Fibroblast of skin of scalp (primary cell): ENCODE measurements at places on chromosomes 7 and 10.

GRCh38 chr7:47442605-47442865 lies 139.4 kb downstream of the TNS3 start:
- no peak for DNase-seq

DNA sequence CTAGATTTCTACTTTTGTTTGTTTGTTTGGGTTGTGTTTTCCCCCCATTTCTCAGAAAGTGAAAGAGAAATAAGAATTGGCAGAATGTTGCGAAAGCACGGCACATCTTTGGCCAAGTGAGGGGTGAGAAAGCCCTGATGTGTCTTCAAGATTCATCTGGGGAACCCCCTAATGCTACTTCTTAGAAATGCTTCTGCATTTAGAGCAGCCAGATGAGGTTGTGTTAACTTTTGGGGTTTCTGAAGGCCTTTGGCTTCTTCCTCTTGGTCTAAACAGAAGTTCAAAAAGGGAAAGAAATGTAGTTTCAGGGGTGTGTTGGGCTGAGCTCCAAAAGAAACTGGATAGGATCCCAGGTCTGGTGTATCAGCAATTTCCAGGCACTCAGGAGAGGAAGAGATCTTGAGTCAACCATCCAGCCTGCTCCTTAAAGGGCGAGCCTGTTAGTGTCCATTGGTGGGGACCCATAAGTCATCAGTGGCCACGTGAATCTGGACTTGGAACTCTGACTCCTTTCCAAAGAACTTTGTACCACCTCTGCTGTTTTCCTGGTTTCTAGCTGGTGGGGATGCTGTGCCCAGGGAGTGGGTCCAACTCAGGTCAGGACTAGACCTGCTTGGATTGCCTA lies 6.5 kb downstream of the DUSP5 start:
- no peak for DNase-seq

DNA sequence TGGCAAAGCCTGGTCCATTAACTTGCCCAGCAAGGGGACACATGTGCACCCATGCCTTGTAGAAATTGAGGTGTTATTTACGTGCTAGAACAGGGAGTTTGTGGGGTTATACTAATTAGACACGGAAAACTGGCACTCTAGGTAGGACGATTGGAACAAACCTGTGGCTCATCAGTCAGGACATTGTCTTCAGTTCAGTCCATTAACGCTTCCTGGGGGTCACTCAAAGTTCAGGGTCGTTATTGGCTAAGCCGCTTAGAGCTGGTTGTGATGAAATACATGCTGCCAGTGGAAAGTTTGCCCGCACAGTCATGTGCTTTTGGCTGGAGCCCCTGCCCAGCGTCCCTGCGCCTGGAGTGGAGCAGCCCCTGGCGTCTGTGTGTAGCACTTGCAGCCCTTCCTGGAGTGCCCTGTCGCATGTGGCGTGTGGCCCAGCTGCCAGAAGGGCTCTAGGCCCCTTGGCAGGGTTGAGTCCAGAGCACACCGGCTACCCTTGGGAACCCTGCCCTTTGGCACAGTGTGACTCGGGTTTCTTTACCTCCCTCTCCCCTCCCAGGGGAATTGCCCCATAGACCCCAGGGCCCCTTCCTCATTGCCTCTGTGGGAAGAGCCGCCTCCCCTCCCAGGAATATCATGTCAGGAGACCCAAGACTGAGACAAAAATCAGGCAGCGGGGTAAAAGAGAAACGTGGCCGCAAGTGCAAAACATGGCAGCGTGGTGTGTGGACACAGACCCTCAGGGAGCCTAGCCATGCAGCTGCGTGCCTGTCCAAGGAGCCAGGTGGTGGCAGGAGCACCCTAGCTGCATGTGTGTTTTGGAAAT lies 9.8 kb downstream of the ZNF775 start:
- DNase-seq = no peak

DNA sequence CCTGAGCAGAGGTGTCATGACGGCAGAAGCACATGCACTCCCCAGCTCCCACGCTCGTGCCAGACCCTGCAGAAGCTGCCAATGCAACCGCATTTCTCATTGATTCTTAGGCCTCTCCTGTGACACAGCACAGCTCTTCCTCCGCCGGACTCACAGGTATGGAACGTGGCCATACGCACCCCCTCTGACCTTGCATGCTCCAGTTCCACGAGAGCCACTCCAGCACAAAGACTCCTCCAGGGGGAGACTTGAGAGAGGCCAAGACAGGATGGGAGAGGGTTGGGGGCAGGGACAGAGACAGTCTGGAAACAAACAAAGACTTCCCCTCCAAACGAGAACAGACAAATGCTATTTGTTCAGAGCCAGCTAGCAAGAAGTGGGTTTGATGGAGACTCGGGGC lies 124.3 kb upstream of the PPP2R2D start:
- DNase-seq = no peak

GRCh38 chr10:17175551-17175950 lies 25.9 kb downstream of the TRDMT1 start:
- peak; percentile 61 for DNase-seq

DNA sequence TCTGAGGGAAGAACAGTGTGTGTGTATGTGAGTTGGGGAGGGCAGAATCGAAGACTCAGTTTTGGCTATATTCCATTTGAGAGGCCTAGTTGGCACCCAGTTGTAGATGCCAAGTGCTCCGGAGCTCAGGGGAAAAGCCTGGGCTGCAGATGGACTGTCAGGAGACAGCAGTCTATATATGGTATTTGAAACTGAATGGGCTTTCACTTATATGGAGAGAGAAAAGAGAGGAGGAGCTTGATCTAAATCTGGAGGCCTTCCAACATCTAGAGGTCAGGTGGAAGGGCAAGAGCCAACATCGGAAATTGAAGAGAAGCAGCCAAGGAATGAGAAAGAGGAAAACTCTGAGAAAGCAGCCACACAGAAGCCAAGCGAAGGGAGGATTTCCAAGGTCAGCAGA lies 350.8 kb upstream of the BMPER start:
- no peak for DNase-seq

DNA sequence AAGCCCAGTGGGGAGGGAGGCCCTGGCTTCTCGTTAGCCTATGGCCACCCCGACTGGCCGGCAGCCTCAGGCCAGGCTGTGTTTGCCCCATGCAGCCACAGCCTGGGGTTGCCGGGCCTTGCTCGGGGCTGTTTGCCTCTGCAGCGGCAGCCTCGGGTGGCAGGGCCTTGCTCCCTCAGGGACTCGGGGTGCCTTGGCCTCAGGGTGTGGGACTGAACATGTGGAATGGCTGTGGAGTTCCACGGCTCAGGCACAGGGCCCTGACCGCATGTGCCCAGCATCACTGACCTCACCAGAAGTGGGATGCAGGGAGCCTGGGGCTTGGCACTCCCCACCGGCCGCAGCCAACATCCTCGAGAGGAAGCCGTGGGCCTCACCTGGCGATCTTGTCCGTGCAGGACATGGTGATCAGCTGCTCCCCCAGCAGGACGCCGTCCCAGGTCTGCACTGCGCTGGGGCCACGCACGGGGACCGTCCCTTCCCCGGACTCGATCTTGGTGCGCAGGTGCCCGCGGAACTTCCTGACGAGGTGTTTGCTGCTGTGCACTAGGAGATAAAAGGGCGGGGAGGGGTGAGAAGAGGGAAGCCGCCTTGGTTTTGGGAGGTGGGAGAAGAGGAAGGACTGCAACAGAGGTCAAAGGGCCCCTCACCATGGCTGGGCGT lies 160.5 kb downstream of the WDR37 start:
- DNase-seq = no peak

DNA sequence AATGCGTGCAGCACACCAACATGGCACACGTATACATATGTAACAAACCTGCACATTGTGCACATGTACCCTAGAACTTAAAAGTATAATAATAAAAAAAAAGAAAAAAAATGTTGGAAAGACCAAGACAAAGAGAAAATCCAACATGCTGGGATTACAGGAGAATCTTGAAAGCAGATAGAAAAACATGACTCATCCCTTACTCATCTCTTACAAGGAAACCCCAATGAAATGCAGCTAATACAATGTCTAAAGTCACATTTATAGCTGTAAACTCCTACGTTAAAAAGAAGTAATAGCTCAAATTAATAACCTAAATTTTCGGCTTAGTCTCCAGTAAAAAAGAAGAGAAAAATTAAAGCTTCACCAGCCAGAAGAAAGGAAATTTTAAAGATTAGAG lies 47.5 kb upstream of the DGKB start:
- DNase-seq = no peak

- DNase-seq = no peak
These were observed 51.0 kb downstream of the RASGEF1A start for GRCh38 chr10:43215758-43216455.

DNA sequence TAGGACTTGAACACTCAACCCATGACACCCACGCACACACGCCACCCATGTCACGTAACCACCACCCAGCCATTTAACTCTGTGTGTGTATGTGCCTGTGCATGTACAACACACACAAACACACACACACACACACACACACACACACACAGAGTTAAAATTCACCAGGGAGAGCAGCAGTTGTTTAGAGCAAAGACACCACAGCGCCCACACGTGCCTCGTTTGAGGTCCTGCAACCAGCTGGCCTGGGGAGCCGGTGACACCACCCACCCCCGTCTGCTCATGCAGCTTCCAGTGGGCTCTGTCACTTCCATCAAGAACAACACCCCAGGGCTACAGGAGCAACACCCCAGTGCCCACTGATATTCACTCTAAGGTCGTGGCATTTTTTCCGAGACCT lies 97.4 kb downstream of the ELFN1 start:
- DNase-seq = peak; percentile 18

DNA sequence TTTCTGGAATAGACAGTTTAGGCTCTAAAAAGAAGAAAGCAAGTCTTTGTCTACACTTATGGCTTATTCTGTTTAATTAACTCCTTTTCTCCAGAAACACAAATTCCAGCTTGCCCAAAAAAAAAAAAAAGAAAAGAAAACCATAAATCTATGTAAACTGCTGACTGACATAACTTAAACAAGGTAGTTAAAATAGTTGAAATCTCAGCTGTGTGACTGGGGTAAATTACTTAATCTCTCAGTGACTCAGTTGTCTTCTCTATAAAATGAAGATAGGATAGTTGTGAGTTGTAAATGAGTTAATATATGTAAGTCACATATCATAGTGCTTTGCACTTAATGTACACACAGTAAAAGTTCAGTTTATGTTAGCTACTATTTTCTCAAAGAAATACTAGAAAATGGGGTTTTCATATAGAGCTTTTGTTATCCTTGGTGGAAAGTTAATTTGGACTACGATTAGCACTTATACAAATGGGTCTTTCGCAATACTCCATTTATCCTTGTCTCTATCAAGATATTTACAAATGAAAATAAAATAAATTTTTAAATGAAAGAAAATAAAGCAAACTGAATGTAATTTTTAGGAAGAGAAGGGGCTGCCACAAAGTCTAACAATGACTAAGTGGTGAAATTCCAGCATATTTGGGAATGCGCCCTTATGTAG lies 200.9 kb downstream of the MBL2 start:
- no peak for DNase-seq

DNA sequence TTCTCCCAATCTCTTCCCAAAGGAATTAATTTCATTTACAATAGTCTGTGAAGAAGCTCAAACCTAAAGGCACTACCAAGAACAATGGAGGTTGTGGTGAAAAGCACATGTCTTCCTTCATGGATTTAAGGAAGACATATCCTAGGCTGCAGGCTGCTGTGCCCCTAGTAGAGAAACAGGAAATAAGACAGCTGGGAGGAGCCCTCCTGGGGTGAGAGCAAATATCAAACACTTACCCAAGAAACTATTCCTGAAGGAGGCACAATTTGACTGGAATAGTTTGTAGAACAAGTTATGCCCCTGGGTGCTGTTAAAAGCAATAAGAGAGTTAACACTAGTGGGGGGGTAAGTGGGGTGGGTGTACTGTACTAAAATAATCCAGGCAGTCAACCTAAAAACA lies 30.1 kb downstream of the PDZD8 start:
- peak; percentile 64 for DNase-seq

GRCh38 chr10:31353574-31353973 lies 34.6 kb downstream of the ZEB1 start:
- DNase-seq = peak; percentile 49

DNA sequence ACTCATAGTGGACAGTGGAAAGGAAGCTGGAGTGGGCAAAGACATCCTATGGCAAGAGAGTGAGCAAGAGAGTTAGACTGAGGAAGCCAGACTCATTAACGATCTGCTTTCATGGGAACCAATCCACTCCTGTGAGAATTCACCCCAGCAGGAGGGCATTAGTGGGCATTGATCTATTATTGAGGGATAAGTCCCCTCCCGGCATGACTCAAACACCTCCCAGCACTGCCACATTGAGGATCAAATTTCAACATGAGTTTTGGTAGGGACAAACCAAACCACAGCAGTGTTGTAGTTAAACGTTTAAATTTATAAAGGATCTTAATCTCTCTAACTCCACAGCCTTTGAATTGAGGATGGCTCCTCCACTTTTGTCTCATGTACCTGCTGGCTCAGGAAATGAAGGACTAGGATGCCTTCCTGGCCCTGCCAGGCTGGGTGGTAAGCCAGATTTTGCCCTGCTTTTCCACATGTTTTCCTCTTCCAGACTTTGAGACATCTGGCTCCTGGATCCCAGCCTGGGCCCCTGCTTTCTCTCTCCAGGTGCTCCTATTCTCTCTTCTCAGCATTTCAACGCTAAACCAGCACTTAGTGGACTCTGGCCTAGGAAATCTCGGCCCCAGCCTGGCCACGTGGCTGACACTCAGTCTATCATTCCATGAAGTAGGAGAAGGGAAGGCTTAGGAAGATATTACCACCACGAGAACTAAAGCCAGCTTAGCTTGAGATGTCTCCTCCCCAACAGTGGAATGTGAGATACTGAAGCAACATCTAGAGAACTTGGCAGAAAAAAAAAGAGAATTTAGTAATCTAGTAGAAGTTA lies 96.5 kb upstream of the PIP4K2A start:
- peak; percentile 48 for DNase-seq

- no peak for DNase-seq
These were observed 8.2 kb downstream of the ANKMY2 start for GRCh38 chr7:16637379-16637778.
